ENCODE measurements at places on chromosomes 6 and 20.

- no peak for DNase-seq
Measured at GRCh38 chr6:163867518-163868292, 453.2 kb downstream of the QKI start.

DNA sequence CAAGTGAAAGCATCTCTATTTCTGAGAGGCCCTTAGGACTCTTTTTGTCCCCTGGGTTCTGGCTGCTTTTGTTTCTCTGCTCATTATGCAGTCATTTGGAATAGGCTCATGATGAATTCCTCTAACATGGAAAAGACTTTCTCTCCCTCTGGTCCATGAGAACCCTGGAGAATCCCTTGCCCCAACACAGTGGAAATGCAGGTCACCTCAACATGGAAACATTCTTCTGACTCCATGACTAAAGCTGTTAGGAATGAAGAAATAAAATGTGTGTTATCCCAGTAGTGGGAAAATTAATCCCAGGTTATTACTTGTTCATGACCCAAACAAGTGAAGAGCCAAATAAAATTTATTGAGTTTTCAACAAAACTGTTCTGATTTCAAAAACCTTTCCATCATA is 458.6 kb downstream of the EPM2A start:
- no peak for DNase-seq

DNA sequence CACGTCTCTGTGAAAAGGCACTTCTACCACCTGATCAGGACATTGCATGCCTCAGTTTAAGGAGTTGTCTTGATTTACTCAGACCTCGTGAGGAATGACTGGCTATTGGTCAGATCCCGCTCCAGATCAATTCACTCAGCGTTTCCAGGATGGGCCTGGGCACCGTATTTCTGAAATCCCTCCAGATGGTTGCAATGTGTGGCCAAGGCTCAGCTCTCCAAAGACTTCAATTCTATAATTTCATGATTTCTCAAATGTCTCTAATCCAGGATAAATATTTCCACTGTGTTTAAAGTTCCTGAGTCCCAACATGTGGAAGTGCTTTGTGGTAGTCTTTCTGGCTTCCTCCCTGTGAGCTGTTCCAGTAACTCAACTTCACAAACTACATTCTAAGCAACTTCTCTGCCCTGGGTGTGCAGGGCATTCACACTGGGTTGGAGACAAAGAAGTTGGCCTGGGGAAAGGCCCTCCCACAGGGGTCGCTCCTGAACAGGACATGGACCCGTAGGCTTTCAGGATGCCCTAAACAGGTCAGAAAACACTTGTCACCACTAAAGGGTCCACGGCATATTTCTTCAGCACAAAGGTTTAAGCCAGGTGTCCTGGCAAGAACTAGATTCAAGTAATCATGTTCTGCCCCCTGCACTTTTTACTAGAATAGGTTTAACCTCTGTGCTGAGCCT is 212.1 kb downstream of the WDR27 start:
- DNase-seq = no peak

GRCh38 chr20:21376626-21377025 is 20.7 kb downstream of the NKX2-4 start:
- DNase-seq = no peak

GRCh38 chr6:42093582-42094329 is 43.4 kb downstream of the TAF8 start:
- no peak for DNase-seq

DNA sequence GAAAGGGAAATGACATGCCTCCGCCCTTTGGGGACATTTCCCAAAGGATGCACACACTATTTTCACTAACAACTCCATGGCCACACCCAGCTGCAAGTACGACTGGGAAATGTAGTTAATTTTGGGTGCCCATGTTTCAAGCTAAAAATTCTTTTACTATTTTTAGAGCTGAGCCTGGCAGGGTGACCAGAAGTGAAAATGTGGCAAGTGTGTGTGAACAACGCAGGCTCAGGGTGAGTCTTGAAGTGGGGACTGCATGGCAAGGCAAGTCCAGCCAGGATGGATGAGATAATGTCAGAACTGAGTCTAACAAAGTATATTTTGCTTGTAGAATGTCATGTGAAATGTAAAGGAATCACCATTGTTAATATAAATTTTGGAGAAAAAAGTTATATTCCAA is 17.0 kb upstream of the CD109 start:
- no peak for DNase-seq

GRCh38 chr20:58053391-58054055 is 174.9 kb downstream of the ANKRD60 start:
- DNase-seq = no peak

DNA sequence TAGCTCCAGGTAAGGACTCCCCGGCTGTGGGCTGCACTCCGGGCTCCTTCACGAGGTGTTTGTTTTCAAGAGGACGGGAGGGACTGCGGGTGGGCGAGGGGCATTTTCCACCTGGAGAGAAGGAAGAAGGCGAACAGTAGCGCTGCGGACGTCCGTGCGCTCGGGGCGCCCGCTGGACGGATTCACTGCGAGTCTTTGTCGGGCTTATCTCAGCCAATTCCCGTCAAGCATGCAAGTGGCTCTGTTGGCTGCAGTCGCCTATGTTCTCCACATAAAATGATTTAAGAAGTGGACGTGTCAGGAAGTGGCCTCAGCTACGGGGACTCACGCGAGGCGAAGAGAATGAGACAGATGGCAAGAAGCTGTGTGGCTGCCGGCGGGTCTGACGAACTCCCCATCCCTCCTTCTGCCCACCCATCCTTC is 332 bp downstream of the GRIK2 start:
- DNase-seq = no peak

- no peak for DNase-seq
Measured at GRCh38 chr20:47944682-47945081, 159.4 kb upstream of the SULF2 start.

- DNase-seq = no peak
Measured at GRCh38 chr6:113674075-113674474, 183.1 kb upstream of the MARCKS start.

DNA sequence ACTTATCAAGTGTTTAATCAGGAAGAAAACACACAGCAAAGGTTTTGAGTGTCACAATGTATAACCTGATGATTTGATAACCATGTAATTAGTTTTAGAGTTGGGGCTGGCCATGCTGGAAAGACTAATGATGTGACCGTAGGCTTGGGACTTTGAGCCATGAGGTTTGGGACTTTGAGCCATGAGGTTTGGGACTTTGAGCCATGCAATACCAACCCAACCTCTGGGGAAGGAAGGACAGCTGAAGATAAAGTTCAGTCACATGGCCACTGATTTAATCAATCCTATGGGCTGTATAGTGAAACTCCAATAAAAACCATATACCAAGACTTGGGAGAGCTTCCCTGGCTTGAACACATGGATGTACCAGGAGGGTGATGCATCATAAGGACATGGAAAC is 32.8 kb downstream of the SLC35B3 start:
- DNase-seq = no peak

DNA sequence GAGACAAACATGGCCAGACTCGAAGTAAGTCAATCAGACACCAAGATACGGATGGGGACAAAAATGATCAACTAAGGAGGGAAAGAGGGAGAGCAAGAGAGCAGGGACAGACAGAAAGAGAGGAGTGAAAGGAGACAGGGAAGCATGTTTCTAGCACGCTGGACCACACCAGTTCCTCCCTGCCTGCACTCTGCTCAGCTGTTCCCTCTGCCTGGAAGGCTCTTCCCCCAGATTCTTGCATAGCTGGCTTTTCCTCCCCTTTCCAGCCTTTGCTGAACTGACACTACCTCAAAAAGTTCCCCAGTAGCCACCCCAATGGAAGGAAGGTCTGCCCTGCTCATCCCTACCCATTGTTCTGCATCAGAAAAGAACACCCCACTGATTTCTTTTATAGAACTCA is 185.9 kb downstream of the MAFB start:
- DNase-seq = no peak

GRCh38 chr6:53216301-53216700 is 67.7 kb upstream of the GCM1 start:
- no peak for DNase-seq

DNA sequence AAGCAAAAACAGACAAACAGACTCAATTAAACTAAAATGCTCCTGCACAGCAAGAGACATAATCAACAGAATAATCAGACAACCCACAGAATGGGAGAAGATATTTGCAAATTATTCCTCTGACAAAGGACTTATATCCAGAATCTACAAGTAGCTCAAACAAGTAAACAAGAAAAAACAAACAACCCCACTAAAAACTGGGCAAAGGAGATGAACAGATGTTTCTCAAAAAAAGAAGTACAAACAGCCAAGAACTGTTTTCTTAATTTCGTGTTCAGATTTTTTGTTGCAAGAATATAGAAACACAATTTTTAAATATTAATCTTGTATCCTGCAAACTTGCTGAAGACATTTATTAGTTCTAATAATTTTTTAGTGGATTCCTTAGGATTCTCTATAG is 274.1 kb downstream of the BCKDHB start:
- DNase-seq = no peak

GRCh38 chr20:60820918-60821317 is 431.1 kb upstream of the CDH4 start:
- no peak for DNase-seq

DNA sequence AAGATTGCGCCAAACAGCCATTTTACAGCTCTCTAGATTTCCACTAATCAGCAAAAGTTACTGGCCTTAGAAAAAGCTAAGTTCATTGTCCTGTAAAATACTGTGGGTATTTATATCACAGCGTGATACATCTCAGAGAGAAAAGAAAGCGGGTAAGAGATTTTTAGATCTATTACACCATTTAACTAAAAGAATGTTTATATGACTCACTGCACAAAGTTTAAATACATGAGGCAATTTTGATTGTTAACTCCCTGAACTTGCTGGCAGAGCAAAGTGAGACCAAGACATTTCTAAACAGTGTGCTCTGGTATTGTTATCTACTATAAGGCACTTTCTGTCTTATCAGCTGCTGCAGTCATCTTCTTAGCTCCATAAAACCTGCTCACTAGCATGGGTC is 314.3 kb downstream of the EPHA7 start:
- no peak for DNase-seq

DNA sequence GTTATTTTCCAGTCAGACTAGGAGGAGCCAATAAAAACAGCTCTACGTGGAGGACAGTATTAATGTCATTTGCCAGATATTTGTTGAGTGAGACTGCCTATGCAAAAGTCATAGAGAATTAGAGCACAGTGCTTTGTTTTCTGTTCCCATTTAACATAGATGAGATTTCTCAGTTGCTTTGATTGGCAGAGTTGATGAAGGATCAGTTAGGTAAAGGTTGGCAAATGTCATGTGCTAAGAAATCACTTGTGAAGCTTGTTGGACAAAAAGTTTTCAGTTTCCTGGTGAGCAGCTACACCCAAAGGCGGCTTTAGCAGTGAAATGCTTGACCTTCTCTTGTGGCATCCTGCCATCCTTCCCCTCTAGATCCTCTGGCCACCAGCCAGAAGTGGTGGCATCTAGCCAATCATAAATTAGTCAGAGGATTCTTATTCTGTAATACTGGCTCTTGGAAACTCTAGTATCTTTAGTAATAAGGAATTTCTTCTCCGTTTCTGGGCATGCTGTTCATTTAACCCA is 37.0 kb downstream of the BCKDHB start:
- DNase-seq = no peak

DNA sequence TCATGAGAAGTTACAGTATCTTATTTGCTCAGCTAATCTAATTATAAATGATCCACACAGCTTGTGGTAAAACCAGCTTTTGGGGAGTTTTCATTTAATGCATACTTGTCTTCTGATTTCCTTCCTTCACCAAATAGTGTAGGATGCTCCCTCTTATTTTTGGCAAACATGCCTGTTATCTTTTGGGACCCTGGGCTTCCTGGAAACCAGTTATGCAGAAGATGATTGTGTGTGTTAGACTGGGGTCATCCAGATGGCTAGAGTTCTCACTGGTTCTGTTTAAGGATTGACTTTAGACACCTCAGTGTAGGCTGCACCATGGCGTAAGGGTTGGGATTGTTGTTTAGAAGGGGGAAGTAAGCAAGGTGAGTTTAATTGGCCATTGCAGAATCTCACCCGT is 61.3 kb downstream of the PTPN1 start:
- no peak for DNase-seq

- DNase-seq = peak; percentile 47
Measured at GRCh38 chr6:29631860-29632731, 887 bp downstream of the GABBR1 start.

DNA sequence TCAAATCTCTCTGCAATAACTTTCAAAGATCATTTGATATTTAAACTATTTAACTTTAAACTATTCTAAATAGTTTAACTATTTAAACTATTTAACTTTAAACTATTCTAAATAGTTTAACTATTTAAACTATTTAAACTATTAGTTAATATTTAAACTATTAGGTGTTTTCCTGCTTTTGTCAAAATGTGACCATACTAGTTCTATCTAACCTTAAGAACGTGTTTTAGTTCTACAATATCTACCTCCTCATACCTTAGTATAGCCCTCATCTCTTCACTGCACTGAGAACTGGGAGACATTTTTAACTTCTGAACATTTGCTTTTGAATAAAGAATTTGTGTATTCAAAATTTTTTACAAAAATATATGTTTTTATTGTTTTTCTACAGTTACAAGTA is 429.1 kb downstream of the ADGRB3 start:
- DNase-seq = no peak
